ENCODE measurements at places on chromosomes 3 and 15.

- no peak for DNase-seq
Measured at GRCh38 chr15:88690331-88690730, 51.5 kb downstream of the ISG20 start.

GRCh38 chr15:34109797-34110663 is 8.1 kb downstream of the PGBD4 start:
- no peak for DNase-seq

DNA sequence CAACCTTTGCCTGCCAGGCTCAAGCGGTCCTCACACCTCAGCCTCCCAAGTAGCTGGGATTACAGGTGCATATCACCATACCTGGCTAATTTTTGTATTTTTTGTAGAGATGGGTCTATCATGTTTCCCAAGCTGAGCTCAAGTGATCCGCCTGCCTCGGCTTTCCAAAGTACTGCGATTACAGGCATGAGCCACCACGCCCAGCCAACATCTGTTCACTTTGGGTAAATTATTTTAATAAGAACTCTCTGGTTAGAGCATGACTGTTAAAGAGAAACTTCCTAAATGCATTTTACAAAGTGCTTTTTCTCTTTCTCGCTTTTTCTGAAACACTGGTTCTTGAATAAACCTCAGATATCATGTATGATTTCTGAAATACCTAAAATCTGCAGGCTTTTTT is 172.5 kb downstream of the PTPRG start:
- DNase-seq, result no peak

DNA sequence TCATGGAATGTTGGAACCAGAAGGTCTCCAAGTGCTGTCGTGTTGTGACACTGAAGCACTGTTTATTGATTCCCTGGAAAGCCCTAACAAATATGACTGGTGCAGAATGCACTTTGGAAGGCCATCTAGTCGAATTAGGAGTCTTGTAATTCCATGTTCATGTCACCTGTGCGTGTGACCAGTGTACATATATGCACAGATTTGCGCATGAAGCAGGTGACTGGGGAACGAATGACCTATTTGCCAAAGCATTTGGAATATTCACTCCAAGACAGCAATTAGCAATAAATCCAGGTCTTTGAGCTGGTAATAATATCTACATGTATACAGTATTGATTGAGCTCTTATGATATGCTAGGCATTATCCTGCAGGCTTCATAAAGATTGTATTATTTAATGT is 177.5 kb upstream of the PFN2 start:
- no peak for DNase-seq

- DNase-seq, result no peak
Measured at GRCh38 chr3:42632146-42632545, 21.4 kb upstream of the ZBTB47 start.

GRCh38 chr3:100825574-100825973 is 116.3 kb downstream of the TFG start:
- no peak for DNase-seq
